ENCODE measurements at places on chromosomes 11 and 22. TPM values are rescaled to one million over a fixed set of nuclear protein-coding genes. Genes with fewer than 3 reads are reported as not detected.

DNA sequence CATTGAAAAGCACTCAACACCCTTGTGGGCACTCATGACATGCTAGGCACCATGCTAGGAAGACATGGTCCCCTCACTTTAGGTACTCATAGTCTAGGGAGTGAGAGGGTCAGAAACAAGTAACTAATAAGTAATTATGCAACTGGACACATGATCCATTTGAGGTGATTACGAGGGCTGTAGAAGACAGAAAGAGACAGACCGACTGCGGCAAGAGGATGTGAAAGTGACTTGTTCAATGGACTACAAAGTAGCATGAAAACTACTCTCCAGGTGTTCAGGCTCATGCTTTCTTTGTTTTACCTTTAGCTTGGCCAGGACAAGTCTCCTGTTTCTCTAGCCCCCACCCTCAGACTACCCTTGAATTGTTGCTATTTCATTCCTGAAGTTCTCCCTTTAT is 310.8 kb upstream of the SORL1-AS1 start:
- DNase-seq, result no peak

TRIM48 gene
- not detected for total RNA-seq

ZNF215 gene
- 2.0 TPM for total RNA-seq

DNA sequence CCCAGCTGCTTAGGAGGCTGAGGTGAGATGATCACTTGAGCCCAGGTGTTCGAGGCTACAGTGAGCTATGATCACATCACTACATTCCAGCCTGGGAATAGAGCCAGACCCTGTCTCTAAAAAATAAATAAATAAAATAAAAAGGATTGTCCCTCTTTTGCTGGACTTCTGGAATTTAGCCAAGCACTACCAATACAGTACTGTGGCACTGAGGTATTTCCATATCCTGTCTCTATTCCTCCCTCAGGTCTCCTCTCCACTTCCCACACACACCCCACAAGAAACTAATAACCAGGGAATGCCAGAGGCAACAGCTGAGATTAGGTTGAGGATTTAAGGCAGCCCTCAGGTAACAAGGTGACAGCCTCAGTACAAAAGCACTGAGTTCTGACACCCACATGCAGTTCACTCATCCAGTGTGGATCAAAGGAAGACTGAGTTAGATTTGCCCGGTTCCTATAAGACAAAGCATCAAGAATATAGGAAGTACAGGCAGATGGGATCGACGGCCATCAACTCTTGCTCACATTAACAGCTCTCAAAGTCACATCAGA is 4.5 kb upstream of the PPP2R1B start:
- no peak for DNase-seq

GRCh38 chr11:7261578-7261977 is 9.9 kb downstream of the SYT9 start:
- DNase-seq, result no peak

Data from vagina (tissue), 2 donors.